ENCODE measurements at places on chromosomes 12 and 14. TPM values are rescaled to one million over a fixed set of nuclear protein-coding genes. Genes with fewer than 3 reads are reported as not detected.

DNA sequence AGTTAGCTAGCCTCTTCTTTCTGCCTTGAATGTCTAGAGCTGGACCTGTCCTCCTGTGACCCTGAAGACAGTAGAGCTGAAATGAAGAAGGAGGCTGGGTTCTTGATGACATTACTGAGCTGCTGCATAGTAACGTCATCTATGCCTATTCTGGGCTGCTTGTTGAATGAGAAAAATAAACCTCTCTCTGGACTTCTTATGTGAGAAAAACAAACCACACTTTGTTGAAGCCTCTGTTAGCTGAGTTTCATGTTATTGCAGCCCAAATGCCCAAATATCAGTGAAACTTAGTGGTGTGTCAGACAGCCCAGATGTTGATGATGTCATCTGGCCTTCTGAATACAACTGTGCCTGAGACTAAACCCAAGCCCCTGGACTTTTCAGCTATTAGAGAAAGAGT lies 67.0 kb upstream of the MAX start:
- peaks cover 15% of the 10 kb centered on the region for H3K4me1 ChIP-seq
- no peaks in the 10 kb centered on the region for H3K36me3 ChIP-seq
- no peaks in the 10 kb centered on the region for H3K27me3 ChIP-seq
- no peak overlapping the region for H3K27ac ChIP-seq

DNA sequence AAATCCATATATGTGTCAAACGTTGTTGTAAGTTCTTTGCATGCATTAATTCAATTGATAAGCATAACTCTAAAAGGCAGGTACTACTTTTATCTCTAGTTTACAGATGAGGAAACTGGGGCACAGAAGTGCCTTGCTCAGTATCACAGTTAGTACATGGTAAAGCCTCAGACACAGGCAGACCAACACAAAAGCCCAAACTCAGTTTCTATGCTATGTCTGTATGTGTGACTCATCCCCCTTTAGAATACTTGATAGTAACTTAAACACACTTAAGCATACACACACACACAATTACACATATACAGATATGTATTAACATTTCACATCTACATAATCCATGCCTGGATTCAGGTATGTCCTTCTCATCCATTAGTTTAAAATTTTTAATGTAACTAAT lies 88.0 kb downstream of the EPS8 start:
- H3K4me3 ChIP-seq: no peak overlapping the region
- peaks cover 88% of the 10 kb centered on the region for H3K4me1 ChIP-seq
- no peak for DNase-seq
- peak overlapping the region; percentile 87 for H3K27ac ChIP-seq

- DNase-seq: peak; percentile 52
- no peaks in the 10 kb centered on the region for H3K27me3 ChIP-seq
- H3K4me3 ChIP-seq: no peak overlapping the region
Measured at GRCh38 chr14:74988131-74988530, 14.6 kb upstream of the EIF2B2 start.

- no peak overlapping the region for H3K4me3 ChIP-seq
- H3K27me3 ChIP-seq: no peaks in the 10 kb centered on the region
- no peak for DNase-seq
- H3K4me1 ChIP-seq: no peaks in the 10 kb centered on the region
Measured at GRCh38 chr14:102573591-102574046, 18.8 kb upstream of the RCOR1 start.

DNA sequence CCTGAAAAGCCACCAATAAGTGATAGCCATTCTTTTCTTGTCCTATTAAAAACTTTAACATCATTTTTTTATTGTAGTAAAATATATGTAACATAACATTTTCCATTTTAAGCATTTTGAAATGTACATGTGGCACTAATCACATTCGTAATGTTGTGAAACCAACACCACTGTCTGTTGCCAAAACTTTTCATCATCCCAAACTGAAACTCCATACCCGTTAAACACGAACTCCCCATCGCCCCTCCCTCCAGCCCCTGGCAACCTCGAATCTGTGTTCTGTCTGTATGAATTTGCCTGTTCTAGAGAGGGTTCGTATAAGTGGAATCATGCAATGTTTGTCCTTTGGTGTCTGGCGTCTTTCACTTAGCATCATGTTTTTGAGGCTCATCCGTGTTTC lies 75.9 kb downstream of the CCDC92 start:
- no peak overlapping the region for H3K27ac ChIP-seq
- peaks cover 81% of the 10 kb centered on the region for H3K27me3 ChIP-seq
- no peak for DNase-seq
- no peak overlapping the region for H3K4me3 ChIP-seq
- no peaks in the 10 kb centered on the region for H3K4me1 ChIP-seq
- H3K36me3 ChIP-seq: no peaks in the 10 kb centered on the region

- DNase-seq: no peak
- no peak overlapping the region for H3K27ac ChIP-seq
- no peaks in the 10 kb centered on the region for H3K4me1 ChIP-seq
- no peaks in the 10 kb centered on the region for H3K36me3 ChIP-seq
- no peak overlapping the region for H3K4me3 ChIP-seq
Measured at GRCh38 chr14:78838959-78839358, 668.8 kb downstream of the NRXN3 start.

GRCh38 chr12:56034586-56035332 lies 7.0 kb upstream of the RPS26 start:
- H3K27ac ChIP-seq: no peak overlapping the region
- peaks cover 3% of the 10 kb centered on the region for H3K36me3 ChIP-seq
- DNase-seq: no peak
- no peak overlapping the region for H3K4me3 ChIP-seq
- H3K27me3 ChIP-seq: no peaks in the 10 kb centered on the region

GRCh38 chr12:105570944-105571343 lies 240.5 kb downstream of the C12orf75 start:
- no peak overlapping the region for H3K4me3 ChIP-seq
- H3K36me3 ChIP-seq: no peaks in the 10 kb centered on the region
- no peak overlapping the region for H3K27ac ChIP-seq
- H3K4me1 ChIP-seq: no peaks in the 10 kb centered on the region

- H3K4me3 ChIP-seq: no peak overlapping the region
- no peak overlapping the region for H3K27ac ChIP-seq
- no peak for DNase-seq
- H3K36me3 ChIP-seq: no peaks in the 10 kb centered on the region
Measured at GRCh38 chr14:99230208-99231151, 41.5 kb downstream of the BCL11B start.

DNA sequence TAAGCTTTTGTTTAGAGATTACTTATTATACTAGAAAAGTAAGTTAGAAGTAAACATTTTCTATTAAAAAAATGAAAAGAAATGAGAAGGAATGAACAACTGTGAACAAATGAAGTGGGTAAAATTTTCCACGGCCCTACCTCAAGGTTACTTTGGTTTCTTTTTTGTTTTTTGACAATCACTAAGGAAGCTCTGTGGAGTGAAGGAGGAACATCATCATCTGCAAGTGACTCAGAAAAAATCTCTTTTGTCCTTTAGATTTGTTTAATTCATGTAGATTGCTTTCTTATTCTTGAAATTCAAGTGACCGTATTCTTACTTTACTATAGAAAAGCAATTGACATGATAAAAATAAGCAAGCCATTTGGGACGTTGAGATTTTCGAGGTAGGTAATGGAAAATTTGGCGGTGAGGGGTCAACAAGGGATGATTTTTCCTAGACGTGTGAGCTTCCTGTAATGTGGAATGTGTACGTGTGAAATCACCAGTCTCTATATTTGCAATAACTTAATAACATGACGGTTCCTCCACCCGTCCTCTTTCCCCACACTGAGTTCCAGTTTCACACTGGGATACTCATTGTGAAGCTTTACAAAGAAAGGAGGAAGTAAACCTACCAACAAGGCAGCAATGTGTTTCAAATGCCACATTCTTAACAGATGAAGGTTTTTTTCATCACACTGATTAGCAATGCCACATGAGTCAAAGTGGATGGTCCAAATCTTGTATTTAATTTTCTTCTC lies 62.3 kb upstream of the EGLN3 start:
- no peaks in the 10 kb centered on the region for H3K4me1 ChIP-seq
- no peaks in the 10 kb centered on the region for H3K27me3 ChIP-seq
- H3K27ac ChIP-seq: no peak overlapping the region
- H3K36me3 ChIP-seq: no peaks in the 10 kb centered on the region
- DNase-seq: no peak
- no peak overlapping the region for H3K4me3 ChIP-seq

GRCh38 chr14:91277546-91278382 lies 33.3 kb upstream of the GPR68 start:
- H3K27ac ChIP-seq: no peak overlapping the region
- H3K4me1 ChIP-seq: no peaks in the 10 kb centered on the region
- no peak for DNase-seq
- H3K4me3 ChIP-seq: no peak overlapping the region
- H3K27me3 ChIP-seq: no peaks in the 10 kb centered on the region
- H3K36me3 ChIP-seq: no peaks in the 10 kb centered on the region

- H3K4me3 ChIP-seq: no peak overlapping the region
- no peaks in the 10 kb centered on the region for H3K36me3 ChIP-seq
- peaks cover 33% of the 10 kb centered on the region for H3K27me3 ChIP-seq
- no peak for DNase-seq
Measured at GRCh38 chr14:20512177-20512905, 7.0 kb downstream of the RNASE10 start.

- H3K4me3 ChIP-seq: no peak overlapping the region
- no peaks in the 10 kb centered on the region for H3K36me3 ChIP-seq
- no peaks in the 10 kb centered on the region for H3K27me3 ChIP-seq
- DNase-seq: no peak
- H3K27ac ChIP-seq: no peak overlapping the region
Measured at GRCh38 chr14:84234281-84234680, 1295.7 kb upstream of the FLRT2 start.

DNA sequence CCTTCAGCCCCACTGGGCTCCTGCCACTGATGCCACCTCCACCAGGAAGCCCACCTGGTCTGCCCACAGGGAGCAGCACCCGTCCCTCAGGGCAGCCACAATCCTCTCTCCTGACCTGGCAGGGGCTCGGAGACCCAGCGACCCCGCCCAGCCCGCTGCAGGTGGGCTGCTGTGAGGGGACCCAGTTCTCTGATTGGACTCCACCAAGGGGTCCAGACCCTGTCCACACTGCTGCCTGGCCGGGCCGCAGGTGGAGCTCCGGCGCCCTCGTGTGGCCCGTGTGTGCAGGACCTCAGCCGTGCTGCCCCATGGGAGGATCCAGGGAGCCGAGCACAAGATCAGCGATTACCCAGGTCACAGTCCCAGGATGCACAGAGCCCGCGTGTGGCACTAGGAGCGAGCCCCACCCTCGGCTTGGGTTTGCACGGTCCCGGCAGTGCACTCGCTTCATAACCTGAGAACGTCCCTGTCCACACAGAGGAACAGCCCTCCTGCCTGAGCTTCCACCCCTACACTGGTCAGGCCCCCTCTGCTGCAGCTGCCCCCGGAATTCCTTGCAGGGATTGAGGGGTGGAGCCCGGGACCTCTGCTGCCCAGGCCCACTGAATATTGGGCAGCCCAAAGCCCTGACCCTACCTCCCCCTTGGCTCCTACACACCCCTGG lies 35.4 kb upstream of the TMEM179 start:
- H3K36me3 ChIP-seq: peaks cover 4% of the 10 kb centered on the region
- peaks cover 74% of the 10 kb centered on the region for H3K27me3 ChIP-seq
- peak; percentile 82 for DNase-seq

- peaks cover 14% of the 10 kb centered on the region for H3K4me1 ChIP-seq
- no peak overlapping the region for H3K4me3 ChIP-seq
- peaks cover 7% of the 10 kb centered on the region for H3K27me3 ChIP-seq
Measured at GRCh38 chr14:23646648-23647549, 10.7 kb downstream of the DHRS2 start.

DNA sequence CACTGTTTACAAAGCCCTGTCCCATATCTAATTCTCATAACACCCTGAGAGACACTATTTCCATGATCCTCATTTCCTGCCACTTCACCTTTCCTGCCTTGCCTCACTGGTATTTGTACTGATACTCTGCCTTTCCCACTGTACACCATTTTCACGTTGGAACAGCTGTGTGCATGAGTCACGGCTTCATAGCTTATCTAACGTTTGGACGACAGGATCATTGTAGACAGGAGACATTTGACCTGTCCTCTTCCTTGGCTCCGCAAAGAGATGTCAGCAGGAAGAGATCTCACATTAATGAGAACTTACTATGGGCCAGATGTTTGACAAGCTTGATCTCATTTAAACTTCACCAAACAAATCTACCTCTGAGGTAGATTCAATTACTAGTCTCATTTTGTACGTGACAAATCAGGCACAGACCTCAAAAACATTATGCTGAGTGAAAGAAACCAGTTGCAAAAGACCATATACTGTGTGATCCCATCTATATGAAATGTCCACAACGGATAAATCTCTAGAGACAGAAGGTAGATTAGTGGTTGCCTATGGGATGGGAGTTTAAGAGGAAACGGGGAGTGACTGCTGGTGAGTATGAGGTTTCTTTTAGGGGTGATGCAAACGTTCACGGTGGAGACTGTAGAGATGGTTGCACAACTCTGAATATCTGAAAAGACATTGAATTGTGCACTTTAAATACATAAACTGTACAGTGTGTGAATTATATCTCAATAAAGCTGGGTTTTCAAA lies 71.2 kb downstream of the KCNK13 start:
- no peak overlapping the region for H3K4me3 ChIP-seq
- no peak overlapping the region for H3K27ac ChIP-seq
- no peaks in the 10 kb centered on the region for H3K4me1 ChIP-seq

DNA sequence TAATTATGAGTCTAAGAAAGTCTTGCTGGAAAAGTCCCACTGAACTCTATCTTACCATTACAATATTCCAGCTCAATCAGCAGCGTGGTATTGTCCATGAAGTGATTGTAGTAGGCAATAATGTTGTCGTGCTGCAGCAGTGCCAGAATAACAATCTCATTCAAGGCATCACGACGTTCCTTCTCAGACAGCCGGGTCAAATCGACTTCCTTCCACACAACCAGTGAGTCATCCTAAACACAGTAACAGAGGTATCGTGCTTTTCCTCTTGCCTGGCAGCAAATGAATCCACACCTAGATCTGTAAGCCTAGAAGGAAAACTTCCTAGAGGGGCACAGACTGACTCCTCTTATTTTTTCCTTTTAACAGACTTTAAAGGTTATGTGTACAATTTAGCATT lies 2.9 kb downstream of the NEK9 start:
- peak overlapping the region; percentile 39 for H3K4me3 ChIP-seq
- peaks cover 45% of the 10 kb centered on the region for H3K36me3 ChIP-seq
- H3K4me1 ChIP-seq: peaks cover 37% of the 10 kb centered on the region
- H3K27ac ChIP-seq: peak overlapping the region; percentile 85

GRCh38 chr12:104303538-104304151 lies at the start of gene EID3:
Gene EID3, plus strand, starts transcription at chr12:104303739. Its CDS starts 196 bp downstream, at chr12:104303935.
- H3K4me3 ChIP-seq: no peak within 1 kb of the TSS
- no peaks in the 10 kb centered on the region for H3K27me3 ChIP-seq
- peak within 1 kb of the TSS; percentile 52 for H3K27ac ChIP-seq
- peaks cover 52% of the 10 kb centered on the region for H3K4me1 ChIP-seq

- no peak for DNase-seq
- no peak overlapping the region for H3K4me3 ChIP-seq
- H3K36me3 ChIP-seq: no peaks in the 10 kb centered on the region
- H3K4me1 ChIP-seq: no peaks in the 10 kb centered on the region
Measured at GRCh38 chr14:22143363-22143762, 445.7 kb downstream of the DAD1 start.

- H3K27me3 ChIP-seq: no peaks in the 10 kb centered on the region
- peaks cover 26% of the 10 kb centered on the region for H3K4me1 ChIP-seq
- peak; percentile 66 for DNase-seq
- no peaks in the 10 kb centered on the region for H3K36me3 ChIP-seq
Measured at GRCh38 chr12:76183459-76184186, 99.1 kb upstream of the NAP1L1 start.

Gene SALL2
- 3.5 TPM for total RNA-seq

Gene SLC41A2
- total RNA-seq: 41.5 TPM

Gene CLECL1
- total RNA-seq: not detected

All from Calu3 (cell line).